ENCODE measurements at places on chromosomes 5 and 9.

DNA sequence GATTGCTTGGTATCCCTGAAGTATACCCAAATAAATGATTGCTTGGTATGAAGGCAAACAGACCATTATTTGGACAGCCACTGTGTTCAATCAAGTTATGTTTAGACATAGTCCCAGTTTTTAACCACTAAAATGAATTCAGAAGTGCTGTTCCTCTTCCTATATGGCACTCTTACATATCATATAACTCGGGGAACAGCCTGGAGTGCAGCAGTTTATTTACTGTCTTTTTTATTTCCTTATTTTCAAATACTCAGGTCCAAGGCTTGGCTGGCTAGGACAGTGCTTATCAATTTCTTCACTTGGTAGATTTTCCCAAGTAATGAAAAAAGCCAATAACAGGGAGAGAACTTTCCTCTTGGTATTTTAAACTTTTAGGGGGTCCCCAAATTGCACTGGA lies 58.6 kb upstream of the CCDC112 start:
- DNase-seq, result no peak

- DNase-seq, result no peak
Observed at GRCh38 chr5:179308563-179309382, 36.5 kb downstream of the ADAMTS2 start.

GRCh38 chr5:137071931-137072330 lies 427.2 kb downstream of the SPOCK1 start:
- no peak for DNase-seq

DNA sequence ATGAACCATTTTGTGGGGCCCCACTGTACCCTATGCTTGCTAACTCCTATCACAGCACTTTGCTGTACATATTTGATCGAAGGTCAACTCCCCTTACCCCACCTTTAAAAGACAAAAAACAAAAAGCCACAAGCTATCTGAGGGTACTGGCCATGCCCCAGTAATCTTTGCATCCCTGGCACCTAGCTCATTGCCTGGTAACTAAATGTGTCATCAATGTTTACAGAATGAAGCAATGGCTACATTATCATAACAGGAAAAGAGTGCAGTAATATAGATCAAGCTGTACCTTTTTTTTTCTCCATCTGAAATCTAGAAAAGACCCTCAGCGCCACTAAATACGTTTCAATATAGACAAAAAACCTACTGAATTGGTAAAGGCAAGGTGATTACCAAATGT lies 188.0 kb downstream of the ELAVL2 start:
- DNase-seq, result no peak

GRCh38 chr9:124453586-124454191 lies 3.4 kb downstream of the ADGRD2 start:
- peak; percentile 23 for DNase-seq

- no peak for DNase-seq
Observed at GRCh38 chr9:107739601-107740082, 250.1 kb upstream of the KLF4 start.

DNA sequence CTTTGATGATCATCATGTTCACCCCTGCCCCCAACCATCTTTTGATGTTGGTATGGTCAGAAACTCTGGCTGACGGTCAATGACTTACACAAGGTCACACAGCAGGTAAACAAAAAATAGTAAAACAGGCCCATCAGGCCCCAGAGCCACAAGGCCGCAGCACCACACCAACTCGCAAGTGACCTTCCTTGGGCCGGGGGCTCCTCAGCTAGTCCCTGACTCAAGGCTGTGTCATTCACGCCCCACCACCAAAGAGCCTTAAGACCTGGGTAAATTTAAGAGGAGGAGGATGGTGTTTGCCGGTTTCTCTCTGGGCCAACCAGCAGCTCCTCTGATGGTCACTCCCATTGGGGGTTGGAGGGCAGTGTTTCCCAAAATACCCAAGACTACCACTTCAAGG lies 55.8 kb downstream of the PSMB7 start:
- no peak for DNase-seq

DNA sequence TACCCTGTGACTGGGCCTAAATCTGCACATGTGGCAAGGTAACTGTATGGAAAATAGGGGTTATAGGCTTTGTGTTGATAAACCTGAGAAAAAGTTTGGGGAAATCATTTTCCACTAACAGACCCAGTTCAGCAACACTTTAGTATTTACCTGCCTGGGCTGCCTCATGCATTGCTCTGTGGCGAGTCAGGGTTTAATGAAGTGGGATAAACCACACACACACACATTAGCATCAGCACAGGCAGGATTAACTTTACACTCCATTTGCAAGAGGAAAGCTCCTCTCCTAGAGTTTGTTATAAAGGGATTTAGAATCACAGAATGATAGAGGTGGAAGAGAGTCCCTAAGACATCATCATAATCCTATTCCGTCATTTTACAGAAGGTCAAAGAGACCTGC lies 20.0 kb upstream of the ZCCHC7 start:
- no peak for DNase-seq

- DNase-seq, result no peak
Observed at GRCh38 chr9:33196736-33197135, 29.6 kb upstream of the B4GALT1 start.

DNA sequence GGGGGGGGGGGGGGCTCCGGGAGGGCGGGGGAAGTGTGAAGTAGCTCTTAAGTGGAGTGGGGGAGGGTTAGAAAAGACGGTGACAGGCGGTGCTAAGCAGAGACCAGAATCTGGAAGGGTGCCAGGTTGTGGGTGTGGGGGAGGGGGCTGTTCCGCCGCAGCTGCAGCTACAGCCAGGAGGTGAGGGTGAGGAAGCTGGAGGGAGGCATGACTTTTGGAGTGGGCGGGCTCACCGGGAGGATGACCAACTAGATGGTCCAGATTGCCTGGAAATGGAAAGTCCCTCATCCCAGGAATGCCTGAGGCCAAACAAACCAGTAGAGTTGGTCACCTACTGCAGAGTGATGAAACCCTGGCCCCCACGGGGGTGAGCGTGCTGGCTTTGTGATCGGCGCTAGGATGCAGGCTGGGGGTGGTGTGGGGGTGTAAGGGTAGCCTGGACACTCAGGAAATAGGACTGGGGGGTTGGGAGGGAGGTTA lies 158.1 kb upstream of the SHB start:
- DNase-seq, result no peak

DNA sequence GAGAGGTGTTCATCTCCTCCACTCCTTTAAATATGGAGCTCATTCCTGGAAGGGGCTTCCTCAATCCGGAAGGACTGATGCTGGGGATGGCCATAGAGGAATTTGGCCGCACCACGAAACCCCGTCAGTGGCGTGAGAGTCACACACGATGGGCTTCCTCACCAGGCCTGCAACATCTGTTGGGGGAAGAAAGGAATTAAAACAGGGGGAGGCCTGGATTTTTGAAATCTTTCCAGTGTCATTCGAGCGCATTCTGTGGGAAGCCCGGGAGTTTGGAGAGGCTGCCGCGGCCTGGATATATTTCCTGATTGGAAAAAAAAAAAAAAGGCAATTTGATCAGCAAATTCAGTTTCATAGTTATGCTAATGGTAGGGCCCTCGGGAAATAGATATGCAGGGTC lies 76.3 kb upstream of the ORM1 start:
- DNase-seq, result no peak

DNA sequence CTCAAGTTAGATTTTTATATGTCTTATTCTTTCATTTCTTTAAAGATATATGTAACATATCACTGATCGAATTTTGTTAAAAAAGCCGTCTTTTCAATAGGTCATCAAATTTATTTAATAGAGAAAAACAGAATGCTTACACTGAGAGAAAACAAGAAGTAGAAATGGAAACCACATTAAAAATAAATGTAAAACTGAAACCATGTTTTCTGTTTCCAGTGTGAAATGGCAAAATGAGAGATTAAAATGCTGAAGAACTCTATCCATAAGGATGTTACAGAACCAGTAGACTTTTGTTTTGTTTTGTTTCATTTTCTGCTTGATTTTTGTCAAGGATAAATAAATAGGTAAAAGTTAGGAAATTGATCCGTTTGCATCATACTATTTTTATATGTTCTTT lies 210.1 kb downstream of the PRDM9 start:
- DNase-seq, result no peak

DNA sequence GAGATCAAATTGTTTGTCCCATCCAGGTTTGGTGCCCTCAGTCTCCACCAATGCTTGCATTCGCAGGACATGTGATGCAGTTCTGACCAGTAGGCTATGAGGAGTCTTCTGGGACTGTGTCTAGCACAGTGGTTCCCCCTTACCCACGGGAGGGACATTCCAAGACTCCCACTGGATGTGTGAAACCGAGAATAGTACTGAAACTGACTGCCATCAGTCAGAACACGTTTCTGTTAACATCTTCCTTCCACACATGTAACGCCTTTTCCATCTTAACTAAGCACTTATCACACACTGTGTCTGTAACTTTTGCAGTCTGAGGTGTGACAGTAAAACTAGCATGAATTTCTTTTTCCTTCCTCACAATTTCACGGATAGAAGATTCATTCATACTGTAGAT lies 74.7 kb downstream of the PTTG1 start:
- no peak for DNase-seq

GRCh38 chr5:44278469-44278868 lies 110.8 kb downstream of the FGF10 start:
- DNase-seq, result no peak

Data from GM12892 (cell line).